ENCODE measurements at places on chromosomes 5 and 9.
A peak's percentile ranks its signal among the peaks of the same experiment; 100 is the strongest.

GRCh38 chr9:116288658-116289057, 135.1 kb downstream of the PAPPA start:
- no peak for DNase-seq

GRCh38 chr5:178537467-178538371, 52.5 kb downstream of the COL23A1 start:
- DNase-seq = no peak

DNA sequence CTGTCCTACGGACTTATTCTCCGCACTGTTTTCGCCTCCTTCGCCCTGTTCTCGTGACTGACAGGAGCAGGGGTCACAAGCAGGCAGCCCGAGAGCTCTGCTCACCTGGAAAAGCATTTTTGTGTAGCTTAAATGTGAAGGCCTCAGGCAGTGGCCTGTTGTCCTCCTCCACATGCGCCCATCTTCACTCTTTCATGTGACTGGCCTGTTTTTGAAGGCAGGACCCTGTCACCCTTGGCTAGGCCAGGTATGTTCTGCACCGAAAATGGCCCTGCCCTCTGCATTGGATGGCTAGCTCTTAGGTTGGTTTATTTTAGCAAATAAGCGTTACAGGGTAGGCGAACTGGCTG, 614 bp upstream of the CPLANE1 start:
- no peak for DNase-seq

GRCh38 chr5:154647761-154648145, 107.4 kb upstream of the LARP1 start:
- no peak for DNase-seq

DNA sequence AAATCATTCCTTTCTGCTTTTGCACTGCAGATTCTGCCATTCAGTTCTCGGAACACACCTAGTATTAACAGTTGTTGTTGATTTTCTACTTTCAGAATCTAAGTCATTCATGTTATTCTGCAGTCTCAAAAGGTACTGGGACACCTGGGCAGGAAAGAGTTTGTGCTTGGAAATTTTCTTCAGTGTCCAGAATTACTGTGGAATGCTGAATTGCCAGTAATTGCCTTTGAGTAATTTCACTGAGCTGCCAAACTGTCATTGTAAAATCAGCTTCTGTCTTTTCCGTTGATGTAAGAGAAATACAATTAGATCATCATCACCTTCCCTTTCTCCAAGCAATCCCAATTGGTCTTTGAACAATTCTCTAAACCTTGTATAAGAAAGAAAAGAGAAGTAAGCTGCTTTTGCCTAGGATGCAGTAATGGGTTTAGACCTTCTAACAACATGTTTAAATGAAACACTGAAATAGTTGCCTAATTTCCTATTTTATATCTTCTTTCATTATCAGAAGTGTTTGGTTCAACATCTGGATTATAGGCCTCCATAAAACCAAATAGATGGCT, 75.7 kb upstream of the TGFBR1 start:
- no peak for DNase-seq

DNA sequence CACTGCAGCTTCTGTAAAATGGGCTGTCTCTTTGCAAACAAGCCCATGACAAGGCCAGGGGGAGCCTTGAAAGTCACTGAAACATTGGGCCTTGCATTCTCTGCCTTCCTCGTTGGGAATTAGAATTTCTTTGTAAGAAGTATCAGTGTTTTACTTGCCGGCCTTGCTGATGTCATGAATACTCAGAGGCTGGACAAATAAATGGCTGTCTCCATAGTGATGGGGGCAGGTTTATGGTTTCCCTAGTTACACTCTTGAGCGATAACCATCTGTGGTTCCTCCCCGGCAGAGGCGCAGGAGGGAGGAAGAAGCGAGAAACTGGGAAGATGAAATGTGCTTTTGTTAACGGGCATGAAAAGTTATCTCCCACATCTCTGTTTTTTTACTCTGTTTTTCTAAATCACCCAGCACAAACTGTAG, 272.7 kb upstream of the PANK3 start:
- DNase-seq = no peak

- DNase-seq = no peak
Observed at GRCh38 chr5:1463326-1464095, 18.3 kb upstream of the SLC6A3 start.

- no peak for DNase-seq
Observed at GRCh38 chr5:167816354-167816753, 475.1 kb upstream of the WWC1 start.

- no peak for DNase-seq
Observed at GRCh38 chr5:68418201-68418600, 202.6 kb downstream of the PIK3R1 start.

DNA sequence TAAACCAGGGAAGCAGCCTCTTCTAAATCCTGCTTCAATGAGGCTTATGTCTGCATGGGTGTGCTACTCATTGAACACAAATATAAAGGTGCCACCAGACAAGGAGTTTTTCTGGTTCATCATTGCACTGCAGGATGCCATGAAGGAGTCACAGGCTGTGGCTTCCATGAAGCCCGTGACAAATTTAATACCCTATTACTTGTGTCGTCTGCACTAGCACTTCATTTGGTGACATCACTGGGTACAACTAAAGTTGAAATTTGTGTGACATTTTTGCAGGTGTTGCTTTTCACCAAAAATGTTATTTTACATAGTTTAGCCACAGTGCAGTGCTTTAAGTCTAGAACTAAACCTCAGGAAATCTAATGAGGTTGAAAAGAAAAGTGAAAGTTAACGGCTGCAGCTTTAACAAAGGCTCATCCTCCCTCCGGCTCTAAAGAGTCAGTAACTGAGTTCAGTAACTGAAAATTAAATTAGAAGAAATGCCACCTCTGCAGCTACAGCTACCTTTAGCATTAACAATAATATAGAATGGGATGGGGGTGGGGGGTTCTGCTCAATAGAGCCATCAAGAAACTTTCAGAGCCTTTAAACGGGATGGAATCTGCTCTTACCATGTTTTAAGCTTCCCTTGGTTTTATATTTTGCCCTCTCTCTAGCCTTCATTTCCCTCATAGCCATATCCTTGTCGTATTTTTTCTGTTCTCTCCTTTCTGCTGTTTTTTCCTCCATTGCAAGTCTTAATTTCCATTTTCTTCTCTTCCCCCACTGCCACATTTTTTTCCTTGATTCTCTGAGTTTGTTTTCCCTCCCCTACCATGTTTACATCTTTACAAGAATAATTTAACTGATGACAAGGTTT, 233.8 kb upstream of the TMEM161B start:
- no peak for DNase-seq

DNA sequence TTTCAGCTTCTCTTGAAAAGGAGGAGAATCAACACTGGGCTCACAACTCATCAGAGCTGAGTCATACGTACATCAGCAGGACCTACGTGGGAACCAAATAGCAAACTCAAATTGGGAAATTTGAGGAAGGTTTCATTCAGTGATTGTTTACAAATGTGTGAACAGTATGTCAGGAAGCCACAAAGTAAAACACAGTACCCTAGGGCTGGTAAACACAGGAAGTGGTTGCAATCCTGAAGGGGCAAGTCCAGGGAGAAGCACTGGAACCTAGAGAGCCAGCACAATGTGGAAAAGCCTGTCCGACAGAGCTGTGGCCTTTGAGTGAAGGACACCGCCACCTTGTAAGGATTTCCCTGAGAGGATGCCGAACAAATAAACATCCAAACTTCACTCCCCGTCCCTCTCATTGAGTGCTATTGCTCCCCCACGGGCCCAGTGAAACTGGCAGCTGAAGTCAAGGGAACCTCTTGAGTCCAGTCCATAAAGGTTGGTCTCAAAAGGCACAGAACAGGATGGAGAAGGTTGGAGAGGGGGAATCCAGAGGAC, 26.7 kb upstream of the RICTOR start:
- DNase-seq = no peak

DNA sequence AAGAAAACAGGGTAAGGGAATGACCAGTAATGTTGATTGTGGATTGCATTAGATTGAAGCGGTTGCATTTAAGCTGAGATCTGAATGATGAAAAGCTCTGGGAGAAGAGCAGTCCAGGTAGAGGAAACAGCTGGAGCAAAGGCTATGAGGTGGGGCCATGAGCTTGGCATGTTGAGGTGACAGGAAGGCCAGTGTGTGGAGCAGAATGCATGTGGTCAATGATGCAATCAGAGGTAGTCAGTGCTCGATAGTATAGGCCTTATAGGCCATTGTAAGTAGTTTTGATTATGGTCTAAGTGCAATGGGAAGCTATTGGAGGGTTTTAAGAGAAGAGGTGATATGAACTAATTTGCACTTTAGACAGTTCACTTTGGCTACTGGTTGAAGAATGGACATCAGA, 270.4 kb downstream of the ARHGAP26 start:
- no peak for DNase-seq

GRCh38 chr9:17905781-17906175, 326.9 kb downstream of the SH3GL2 start:
- no peak for DNase-seq

DNA sequence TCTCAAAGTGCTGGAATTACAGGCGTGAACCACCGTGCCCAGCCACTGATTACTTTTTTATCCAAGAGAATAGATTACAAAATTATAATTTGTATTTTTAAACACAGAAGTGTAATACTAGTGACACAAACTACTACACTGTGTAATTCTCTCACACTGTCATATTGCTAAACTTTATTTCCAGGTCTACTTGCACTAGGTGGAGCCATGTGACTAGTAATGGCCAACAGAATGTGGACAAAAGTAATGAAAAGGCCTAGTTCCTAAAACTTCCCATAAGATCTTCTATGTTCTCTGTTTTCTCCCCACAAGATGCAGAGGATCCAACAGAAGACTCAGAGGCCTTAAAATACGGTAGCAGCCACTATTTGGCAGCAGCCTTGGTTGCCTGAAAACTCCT, 27.3 kb downstream of the NADK2 start:
- no peak for DNase-seq

GRCh38 chr9:129632460-129632859, 6.5 kb downstream of the NTMT1 start:
- DNase-seq = no peak

DNA sequence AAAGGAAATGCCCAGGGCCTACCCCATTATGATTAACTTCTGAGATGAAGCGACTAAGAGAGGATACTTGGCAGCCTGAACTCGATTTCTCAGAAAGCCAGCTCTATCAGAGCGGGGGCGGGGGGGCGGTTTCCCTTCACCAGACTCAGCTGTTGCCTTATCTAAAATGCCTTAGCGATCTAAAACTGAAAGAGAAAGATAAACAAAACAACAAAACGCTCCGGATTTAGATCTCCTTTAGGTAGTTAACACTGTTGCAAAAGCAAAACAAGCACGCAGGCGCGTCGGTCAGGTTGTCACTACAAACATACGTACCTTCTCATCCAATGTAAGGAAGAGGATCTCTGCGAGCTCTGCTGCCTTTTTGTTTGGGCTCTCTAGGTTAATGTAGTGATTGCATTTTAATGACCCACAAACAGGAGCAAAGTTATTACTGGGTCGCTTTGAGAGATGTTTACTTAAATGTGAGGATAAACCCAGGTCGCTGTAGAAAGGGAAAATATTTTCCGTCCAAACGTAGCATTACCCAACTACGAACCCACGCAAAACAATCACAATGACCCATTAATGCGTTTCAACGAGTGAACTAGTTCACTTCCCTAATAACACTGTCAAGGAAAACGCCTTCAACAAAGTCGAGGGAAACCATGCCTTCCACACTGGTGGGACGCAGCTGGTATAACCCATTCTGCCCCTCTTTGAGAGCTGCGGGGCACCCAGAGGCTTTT, 982 bp downstream of the EPB41L4A start:
- no peak for DNase-seq

DNA sequence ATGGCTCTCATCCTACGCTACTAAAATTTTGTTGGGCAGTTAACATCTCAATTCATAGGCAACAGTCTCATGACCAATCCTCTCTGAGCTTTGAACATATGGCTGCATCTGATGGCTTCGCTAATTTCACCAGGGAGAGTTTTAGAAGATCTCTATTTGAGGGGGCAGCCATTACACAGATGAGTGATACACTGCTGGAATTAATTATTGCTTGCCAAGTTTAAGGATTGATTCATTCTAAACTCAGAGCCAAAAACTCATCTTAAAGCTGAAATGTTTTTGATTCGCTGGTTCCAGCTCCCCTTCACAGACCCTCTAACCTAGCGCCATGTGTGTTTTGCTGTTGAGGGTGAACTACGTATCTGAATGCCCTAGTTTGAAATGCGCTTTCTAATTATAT, 519.9 kb upstream of the WWC1 start:
- no peak for DNase-seq

- DNase-seq = peak; percentile 28
Observed at GRCh38 chr5:4879693-4880303, 260.3 kb upstream of the ADAMTS16 start.

GRCh38 chr5:9605041-9605838, 24.9 kb downstream of the TAS2R1 start:
- DNase-seq = no peak

GRCh38 chr5:76483881-76484280, 80.8 kb downstream of the IQGAP2 start:
- DNase-seq = no peak

GRCh38 chr9:98087420-98088354, 31.2 kb downstream of the NANS start:
- peak; percentile 30 for DNase-seq

- no peak for DNase-seq
Observed at GRCh38 chr5:103693517-103693916, 130.9 kb upstream of the NUDT12 start.

DNA sequence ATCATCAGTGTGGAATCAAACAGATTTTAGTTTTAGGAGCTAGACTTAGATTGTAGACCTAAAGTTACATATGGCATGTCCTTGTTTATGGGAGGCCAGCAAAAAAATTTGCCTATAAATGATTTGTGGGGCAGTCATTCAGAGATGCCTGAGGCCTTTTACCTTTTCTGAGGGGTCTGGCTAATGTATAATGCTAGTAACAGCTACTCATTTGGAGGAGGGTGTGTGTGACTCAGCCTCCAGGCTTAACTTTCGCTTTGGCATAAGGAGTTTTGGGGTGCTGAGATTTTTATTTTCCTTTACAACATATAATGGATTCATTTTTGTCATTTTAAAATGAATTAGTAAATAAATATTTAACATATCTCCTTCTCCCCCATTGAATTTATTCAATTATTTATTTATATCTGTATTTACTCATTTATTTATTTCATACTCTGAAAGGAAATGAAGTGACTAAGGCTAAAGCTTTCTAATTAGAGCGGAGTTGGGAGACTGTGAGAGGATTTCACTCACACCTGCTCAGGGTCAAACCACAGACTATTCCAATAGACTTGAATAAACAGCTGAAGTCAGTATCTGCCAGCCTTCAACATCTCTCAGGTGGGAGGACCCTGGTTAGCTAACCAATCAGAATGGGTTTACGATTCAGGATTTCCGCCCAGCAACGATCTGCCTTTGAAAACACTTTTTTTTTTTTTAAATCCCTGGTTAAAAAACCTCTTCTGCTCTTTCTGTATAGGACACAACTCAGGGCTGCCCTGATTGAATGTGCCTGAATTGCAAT, 487.5 kb upstream of the SGCD start:
- no peak for DNase-seq
